ENCODE measurements at places on chromosomes 6 and 20.

DNA sequence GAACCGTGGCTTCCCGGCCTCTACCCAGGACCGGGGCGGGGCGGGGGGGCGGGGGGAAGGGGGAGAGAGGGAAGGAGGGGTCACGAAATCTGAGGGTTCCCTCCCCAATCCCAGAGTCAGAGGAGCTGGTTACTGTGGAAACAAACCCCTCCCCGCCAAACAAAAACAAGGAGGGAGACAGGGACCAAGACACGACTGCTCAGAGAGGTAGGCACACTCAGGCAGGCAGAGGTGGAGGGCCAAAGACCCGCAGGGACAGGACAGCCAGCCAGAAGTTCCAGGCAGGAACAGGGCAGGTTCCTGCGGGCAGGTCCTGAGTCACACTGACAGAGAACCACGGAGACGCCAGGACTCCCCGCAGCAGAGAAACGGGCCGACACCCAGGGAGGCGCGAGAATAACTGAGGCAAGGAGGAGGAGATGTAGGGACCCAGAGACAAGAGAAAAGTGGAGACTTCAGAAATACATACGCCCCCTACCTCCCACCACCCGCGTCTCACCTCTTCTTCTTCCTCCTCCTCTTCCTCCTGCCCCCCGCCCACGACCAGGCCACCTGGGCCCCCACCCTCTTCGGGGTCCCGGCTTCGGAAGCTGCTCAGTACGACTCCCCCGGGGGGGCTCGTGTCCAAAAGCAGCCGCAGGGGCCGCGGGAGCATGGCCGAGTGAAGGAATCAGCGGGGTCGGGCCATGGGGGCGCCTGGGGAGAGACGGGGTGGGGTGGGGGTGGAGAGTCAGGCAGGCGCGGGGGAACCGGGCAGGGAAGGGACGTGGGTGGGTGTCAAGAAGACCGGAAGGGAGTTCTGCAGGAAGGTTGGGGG is 578 bp downstream of the RGL2 start:
- DNase-seq, result no peak

- no peak for DNase-seq
Measured at GRCh38 chr20:63850689-63851547, 10.4 kb upstream of the ABHD16B start.

DNA sequence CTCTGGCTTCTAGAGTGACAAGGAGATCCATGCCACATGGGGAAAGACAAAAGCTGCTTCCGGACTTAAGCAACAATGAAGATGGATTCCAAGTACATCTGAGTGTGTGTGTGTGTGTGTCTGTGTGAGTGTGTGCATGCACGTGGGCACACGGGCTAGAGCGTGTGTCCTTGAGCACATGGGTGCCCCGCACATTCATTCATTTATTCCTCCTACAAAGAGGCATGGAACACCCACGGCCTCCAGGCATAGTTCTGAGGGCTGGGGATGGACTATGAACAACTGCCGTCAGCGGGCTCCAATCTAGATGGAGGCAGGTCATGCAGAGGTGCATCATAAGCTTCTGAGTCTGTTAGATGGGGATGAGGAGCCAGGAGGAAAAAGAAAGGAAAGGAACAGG is 49.1 kb downstream of the GRM4 start:
- DNase-seq, result no peak

DNA sequence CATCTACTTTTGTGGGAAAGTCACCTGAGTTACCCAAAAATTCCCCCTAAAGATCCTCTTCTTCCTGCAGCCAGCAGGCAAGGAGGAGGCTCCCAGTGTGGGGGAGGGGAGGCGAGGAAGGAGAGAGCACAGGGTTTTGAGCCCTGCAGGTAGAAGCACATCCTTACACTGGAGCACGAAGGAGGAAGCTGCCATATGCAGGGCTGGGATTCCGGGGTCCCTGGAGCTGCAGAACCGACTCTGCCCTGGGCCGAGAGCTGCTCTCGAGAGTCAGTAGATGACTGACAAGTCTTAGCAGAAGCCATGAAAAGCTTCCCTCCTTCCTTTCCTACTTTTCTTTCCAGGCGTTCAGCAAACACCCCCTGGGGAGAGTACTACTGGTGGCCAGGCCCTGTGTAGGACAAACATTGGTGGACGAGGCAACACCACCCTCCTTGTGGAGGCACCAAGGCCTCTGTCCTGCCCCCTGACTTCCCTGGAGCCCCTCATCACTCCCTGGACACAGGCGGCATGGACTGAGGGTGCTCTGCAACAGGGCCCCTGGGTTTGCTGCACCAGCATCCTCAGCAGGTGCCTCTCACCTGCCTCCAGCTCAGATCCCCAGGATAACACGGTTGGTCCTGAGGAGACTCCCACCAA is 211.7 kb upstream of the CST7 start:
- no peak for DNase-seq

DNA sequence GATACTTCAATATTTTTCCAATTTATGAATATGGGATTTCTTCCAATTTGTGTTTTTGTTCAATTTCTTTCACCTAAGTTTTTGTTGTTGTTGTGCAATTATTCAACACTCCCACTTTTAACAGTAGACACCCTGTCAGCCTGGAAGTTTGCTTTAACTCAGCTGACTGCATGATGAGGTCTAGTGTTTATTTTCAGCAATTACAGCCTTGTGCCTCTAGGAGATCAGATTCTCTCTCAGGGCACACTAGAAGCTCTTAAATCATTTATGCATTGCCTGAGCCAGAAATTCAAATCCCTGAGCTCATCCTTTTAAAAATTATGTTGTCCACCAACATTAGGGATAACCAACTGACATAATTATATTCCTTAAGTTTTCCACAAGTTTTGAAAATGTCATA is 85.7 kb downstream of the MRAP2 start:
- no peak for DNase-seq

GRCh38 chr6:111523484-111524167 is 40.6 kb upstream of the REV3L start:
- no peak for DNase-seq

GRCh38 chr6:47525330-47526057 is 47.9 kb downstream of the CD2AP start:
- no peak for DNase-seq

- no peak for DNase-seq
Measured at GRCh38 chr6:129592516-129593232, 117.3 kb downstream of the ARHGAP18 start.

DNA sequence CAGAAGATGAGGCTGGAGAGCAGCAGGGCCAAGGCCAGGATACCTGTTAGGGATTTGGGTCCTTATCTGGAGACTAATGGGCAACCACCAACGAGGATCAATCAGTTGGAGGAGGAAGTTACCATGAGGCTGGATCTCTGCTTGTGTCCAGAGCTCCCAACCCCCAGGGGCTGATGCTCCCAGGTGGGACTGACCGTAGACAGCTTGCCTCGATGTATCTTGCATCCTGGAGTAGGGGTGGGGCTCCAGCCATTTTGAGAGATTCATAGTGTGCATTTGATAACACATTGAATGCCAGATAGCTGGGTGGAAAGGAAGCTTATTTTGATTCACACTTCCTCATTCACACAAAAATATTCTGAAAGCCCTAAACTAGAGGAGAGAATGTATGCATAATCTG is 4.6 kb upstream of the RFPL4B start:
- no peak for DNase-seq

DNA sequence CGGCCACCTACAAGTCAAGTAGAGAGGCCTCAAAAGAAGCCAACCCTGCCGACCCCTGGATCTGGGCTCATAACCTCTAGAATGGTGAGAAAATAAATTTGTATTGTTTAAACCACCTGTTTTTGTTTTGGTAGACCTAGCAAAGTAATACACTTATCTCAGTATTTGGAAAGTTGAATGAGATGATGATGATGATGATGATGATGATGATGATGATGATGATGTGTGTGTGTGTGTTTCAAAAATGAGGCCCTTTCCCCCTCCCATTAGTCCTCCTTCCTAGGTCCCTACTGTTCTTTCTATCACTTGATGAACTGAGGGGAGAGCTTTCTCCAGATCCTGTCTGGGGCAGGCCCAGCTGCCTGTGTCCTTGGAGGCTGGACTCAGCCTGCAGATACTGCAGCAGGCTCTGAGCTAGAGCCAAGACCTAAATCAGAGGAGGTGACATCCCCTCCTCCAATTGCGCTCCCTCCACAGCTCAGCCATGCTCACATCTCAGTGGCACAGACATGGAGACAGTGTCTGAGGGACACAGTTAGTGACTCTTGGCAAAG is 120.1 kb downstream of the LRFN2 start:
- DNase-seq, result no peak

- no peak for DNase-seq
Measured at GRCh38 chr6:151649835-151650234, 156.0 kb downstream of the CCDC170 start.

- no peak for DNase-seq
Measured at GRCh38 chr6:30917041-30917440, 3.0 kb downstream of the VARS2 start.

GRCh38 chr20:41746635-41747034 is 128.5 kb upstream of the CHD6 start:
- no peak for DNase-seq

GRCh38 chr6:165729307-165729936 is 66.4 kb upstream of the PDE10A start:
- no peak for DNase-seq

GRCh38 chr20:45320948-45321595 is 13.0 kb upstream of the MATN4 start:
- no peak for DNase-seq

DNA sequence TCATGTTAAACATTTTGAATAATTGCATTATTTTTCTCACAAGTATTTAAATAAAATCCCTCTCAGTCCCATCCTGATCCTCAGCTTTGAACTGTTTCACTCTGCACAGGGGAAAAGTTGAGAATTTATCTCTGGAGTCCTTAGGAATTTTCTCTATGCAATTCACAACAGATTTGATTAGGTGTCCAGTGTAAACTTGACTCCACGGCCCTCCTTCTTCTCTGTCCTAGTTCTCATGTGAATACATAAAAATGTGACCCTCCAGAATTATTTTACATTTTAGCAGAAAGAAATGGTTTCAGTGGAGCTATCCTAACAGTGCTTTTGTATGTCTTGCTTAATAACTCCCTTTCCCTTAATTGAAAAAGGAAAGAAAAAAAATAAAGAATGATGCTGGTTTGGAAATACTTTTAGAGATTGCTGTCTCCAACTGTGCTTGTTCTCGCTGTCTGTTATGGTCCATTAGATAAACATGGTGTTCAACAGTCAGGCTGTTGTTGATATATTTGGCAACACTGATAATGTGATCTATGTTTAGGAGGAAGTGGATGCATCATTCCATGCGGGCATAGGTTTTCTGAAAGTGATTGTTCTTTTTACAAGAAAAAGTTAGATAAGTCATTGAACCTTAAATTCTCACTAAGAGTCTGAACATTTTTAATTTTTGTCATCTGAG is 599.4 kb upstream of the CITED2 start:
- no peak for DNase-seq

DNA sequence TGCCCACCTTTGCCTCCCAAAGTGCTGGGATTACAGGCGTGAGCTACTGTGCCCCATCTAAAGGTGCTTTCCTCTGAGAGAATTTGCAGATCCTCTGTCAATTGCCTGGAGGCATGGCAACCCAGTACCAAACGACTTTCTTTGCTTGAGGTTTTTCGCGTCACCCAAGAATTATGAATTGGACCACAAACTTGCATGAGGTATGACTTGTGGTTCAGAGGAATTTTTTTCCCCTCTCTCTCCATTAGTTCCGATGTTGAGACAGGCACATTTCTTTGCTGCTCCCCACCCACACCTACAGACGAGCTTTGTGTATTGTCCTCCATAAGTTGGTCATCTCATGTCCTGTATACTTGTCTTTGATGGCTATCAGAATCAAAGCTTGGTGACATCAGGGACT is 11.8 kb upstream of the SCAF8 start:
- DNase-seq, result no peak

DNA sequence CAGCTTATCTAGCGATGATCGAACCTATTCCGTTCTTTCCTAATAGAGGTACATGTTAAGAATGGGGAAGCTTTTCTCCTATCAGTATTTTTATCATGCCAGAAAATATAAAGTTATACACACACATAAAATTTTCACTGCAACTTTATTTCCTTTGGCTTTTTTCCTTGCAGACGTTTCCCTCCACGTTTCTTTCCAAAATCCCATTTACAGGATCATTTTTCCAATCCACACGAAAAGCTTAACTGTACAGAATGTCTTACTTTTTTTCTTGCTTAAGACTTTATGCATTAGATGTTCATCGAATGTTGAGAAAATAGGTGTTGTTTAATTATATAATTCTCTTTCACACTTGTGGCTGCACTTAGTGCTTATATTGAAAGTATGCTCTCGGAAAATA is 62.9 kb upstream of the HDGFL1 start:
- DNase-seq, result no peak

GRCh38 chr6:36639171-36639808 is 39.2 kb upstream of the CDKN1A start:
- no peak for DNase-seq

DNA sequence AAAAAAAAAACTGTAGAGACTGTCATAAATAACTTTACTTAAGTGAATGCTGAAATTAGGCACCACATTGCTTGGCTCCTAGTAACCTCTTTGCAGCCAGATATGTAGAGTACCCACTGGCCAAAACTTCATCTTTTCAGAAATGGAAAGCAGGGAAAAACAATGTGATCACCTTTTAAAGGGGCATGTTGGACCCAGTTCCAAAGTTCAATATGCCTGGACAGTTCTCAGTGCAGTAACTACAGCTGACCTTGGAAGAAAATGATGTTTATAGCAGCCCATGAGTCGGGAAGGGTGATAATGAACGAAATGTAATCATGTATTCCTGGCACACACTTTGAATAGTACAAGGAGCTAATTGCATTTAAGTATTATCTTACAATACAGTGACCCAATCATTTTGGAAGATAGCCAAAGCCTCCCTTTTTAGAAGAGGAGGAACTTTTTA is 93.6 kb upstream of the TAB2 start:
- DNase-seq, result no peak

GRCh38 chr6:54891536-54891935 is 45.0 kb downstream of the FAM83B start:
- DNase-seq, result no peak

- no peak for DNase-seq
Measured at GRCh38 chr20:21573259-21573658, 59.4 kb upstream of the NKX2-2 start.

GRCh38 chr20:52937591-52938100 is 34.5 kb upstream of the TSHZ2 start:
- no peak for DNase-seq

DNA sequence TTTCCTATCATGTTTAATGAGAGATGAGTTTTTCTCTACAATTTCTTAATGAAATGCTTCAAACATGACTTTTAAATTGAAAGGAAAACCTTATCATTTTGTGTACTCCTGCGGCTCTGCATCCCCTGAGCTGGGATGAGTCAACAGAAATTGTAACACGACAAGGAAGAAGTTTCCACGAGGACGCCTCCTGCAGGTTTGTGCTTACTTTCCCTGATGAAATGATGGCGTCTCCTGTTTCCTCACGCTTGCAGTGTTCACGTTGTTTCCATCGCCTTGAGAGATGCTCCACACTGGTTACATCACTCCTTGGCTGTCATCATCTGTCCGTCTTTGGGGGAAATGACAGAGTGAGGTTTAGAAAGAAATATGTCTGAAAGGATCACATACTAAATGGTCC is 233.7 kb upstream of the ZFP64 start:
- DNase-seq, result no peak

- DNase-seq, result no peak
Measured at GRCh38 chr6:79813143-79813850, 134.1 kb downstream of the ELOVL4 start.
